ENCODE measurements at places on chromosomes 1 and 21.

- no peak for DNase-seq
Observed at GRCh38 chr1:193060406-193060805, 994 bp downstream of the RO60 start.

DNA sequence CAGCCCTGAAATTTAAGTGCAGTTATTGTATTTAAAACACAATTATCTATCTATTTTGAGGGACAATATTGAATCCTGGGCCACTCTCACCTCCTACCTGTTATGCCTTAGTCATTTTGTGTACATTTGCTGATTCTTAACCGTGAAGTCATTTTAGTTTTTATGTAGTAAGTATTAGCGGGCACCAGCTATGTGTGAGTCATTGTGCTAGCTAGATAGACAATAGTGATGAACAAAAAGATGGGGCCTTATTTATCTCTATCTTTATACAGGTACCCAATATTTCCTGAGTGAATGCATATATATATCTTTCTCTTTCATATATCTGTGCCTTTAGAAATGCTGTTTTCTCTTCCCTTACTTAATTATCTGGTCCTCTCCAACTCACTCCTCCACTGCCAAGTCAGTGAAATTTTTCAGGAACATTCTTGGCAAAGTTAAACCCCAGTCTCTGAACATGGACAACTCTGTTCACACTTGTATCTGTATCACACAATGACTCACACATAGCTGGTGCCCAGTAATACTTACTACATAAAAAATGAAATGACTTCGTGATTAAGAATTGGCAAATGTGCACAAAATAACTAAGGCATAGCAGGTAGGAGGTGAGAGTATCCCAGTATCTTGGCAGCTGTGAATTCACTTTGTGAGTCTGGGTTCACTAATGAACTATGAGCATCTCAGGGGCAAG, 166.0 kb upstream of the C8B start:
- no peak for DNase-seq

- DNase-seq, result no peak
Observed at GRCh38 chr1:160353223-160353622, 10.0 kb downstream of the NCSTN start.

- no peak for DNase-seq
Observed at GRCh38 chr1:24004132-24004531, 24.0 kb upstream of the SRSF10 start.

- no peak for DNase-seq
Observed at GRCh38 chr1:178784131-178784536, 59.1 kb downstream of the RALGPS2 start.

DNA sequence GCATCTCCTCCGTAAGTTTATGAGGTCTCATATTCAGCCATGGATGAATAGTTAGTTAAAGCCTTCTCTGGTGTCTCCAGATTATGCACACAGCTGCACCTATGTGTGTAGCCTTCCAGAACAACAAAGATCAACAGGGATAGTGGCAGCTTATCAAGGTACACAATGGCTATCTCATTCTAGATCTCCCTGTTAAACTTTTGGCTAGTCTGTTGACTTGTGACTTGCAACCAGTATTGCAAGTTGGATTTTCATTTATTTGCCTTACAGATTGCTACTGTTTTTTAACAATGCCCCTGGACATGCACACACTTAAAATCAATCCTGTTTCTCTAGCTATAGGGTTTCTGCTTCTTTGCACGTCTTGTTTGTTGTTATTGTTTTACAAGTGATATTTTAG, 363.2 kb downstream of the OMA1 start:
- no peak for DNase-seq

DNA sequence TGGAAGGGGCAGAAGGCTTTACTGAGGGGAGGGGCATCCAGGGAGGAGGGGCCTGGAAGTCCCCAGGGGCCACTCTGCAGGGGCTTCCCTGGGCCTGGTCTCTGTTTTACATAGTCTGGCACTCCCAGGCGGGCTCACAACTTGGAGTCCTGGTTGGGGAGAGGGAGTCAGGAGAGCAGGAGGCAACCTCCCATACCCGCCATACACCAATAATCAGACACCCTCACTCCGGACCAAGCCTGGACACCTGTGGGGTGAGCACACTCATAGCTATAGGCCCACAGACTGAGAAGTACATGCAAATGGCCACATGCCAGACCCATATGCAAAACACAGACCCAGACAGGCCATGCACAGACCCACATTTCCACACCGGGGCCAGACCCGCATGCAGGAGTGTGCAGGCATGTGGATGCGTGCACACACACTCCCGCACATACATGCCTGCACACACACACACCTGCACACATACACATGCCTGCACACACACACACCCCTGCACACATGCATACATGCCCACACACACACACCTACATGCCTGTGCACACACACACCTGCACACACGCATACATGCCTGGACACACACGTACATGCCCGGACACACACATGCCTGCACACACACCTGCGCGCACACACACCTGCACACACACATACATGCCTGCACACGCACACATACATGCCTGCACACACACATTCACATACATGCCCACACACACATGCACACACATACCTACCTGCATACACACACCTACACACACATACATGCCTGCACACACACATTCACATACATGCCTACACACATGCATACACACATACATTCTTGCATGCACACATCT, 89.5 kb upstream of the RUNX3 start:
- peak; percentile 85 for DNase-seq

DNA sequence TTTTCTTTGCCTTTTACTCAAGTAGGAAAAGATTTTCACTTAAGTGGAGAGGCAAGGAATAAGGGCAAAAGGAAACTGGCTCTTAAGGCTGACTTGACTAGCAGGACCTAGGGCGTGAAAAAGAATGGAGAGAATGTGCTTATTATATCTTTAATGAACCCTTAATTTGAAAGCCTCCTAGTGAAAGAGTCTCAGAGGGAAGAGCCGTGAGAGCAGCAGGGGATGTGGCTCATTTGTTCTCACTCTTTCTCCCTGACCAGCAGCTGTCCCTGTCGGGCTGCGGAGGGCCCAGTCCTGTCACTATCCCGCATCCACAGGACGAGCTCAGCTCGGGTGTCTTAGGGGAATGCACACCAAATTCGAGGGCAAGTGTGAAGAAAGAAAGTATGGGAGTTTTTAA, 180.1 kb downstream of the EDEM3 start:
- DNase-seq, result no peak

DNA sequence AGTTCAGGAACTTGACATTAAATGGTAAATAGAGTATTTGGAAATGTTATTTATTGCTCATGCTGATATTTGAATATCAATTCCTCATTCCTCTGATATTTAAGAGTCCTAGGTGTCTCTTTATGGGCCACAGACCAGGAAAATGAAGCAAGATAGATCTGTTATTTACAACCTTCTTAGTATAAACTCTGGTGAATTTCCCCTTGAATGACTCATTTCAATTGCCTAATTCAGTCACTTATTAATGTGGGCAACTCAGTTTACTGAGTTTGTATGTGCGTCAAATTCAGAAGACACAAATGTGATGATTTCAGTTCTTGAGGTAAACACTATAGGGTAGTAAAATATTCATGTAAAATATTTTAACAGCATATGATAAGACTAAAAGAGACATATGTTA, 1404.4 kb upstream of the PRMT6 start:
- DNase-seq, result no peak

- no peak for DNase-seq
Observed at GRCh38 chr1:9590945-9591668, 2.4 kb downstream of the TMEM201 start.

DNA sequence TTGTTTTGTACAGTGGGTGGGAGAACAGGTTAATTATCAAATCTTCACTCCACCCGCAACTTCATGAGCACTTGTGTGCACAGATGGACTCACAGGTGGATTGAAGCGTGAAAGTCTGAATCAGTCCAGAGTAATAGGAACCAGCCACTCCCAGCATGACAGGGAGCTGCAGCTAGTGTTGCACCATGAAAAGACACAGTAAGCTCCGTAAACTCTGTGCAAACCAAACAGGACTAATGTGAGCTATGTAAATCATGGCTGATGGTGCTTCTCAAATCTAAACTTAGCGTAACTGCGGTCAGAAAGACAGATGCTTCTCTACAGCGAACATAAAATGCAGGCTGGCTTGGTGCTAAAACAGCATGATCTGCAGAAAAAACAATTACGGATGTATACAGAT, 114.4 kb downstream of the CENPF start:
- DNase-seq, result no peak

- peak; percentile 5 for DNase-seq
Observed at GRCh38 chr1:41268154-41268770, 26.2 kb upstream of the SCMH1 start.

DNA sequence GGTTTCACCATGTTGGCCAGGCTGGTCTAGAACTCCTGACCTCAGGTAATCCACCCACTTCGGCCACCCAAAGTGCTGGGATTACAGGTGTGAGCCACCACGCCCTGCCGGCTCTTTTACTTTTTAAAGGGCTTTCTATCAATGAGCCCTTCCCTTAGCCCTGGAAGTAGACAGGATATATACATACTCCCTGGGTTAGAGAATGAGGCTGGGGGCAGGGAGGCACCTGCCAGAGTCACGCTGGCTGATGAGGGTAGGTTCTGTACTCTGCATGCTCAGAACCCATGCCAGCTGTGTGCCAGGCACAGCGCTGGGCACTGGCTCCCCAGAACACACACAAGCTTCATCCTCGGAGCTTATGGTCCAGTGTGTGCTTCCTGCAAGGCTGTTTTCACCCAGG, 113.6 kb upstream of the IPO9 start:
- DNase-seq, result no peak

DNA sequence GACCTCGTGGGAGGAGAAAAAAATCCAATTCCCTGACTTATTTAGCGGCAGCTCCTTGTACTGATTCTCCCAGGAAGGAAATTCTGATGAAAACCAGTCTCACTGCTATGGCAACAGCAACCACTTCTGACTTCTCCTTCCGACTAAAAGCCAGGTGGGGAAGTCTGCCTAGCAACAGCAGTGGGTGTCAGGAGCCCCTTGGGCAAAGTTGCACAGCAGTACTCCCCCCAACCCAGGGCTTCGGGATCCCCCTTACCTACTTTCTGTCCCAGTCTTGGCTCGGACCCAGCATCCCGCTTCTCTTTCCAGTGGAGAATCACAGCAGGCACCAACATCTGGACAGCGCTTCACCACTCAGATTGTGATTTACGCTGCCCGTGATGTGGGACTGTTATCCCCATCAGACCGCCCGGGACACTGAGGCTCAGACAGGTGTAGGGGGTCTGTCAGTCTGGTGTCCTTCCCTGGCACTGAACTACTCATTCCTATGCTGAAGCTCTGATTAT, 24.6 kb downstream of the NKAIN1 start:
- DNase-seq, result no peak

- DNase-seq, result no peak
Observed at GRCh38 chr1:161484613-161485012, 20.6 kb upstream of the FCGR2A start.

GRCh38 chr1:90820745-90821144, 103.6 kb upstream of the BARHL2 start:
- DNase-seq, result no peak

- DNase-seq, result no peak
Observed at GRCh38 chr1:247924868-247925267, at the start of gene OR2AJ1. TSS of gene OR2AJ1 (plus strand) at chr1:247924889. CDS start at chr1:247933769, 8,880 bp downstream.

- DNase-seq, result no peak
Observed at GRCh38 chr1:156414461-156415064, 45.6 kb downstream of the RHBG start.

DNA sequence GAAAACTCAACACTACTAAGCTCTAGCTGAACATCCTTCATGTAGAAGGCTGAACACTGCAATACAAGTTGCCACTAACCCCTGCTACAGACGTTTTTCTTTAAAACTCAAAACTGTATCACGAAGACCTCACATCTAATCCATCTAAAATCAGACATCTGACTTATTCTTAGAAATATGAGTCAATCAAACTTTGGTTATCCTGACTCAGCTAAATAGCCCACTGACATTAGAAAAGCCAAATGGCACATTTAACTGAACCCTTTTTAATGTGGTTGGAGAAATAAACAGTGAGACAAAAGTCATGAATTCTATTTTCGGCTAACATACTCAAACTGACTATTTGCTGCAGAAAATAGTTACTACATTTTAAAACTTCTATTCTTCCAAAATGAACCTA, 35.6 kb downstream of the WLS start:
- no peak for DNase-seq

DNA sequence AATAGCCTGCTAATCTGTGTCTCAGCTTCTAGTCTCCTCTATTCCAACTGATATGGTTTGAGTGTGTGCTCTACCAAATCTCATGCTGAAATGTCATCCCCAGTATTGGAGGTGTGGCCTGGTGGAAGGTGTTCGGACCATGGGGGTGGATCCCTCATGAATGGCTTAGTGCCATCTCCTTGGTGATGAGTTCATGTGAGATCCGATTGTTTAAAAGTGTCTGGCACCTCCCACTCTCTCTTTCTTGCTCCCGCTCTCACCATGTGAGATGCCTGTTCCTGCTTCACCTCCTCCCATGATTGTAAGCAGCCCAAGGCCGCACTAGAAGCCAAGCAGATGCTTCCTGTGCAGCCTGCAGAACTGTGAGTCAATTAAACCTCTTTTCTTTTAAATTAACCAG, 73.5 kb upstream of the CAMK1G start:
- DNase-seq, result no peak

DNA sequence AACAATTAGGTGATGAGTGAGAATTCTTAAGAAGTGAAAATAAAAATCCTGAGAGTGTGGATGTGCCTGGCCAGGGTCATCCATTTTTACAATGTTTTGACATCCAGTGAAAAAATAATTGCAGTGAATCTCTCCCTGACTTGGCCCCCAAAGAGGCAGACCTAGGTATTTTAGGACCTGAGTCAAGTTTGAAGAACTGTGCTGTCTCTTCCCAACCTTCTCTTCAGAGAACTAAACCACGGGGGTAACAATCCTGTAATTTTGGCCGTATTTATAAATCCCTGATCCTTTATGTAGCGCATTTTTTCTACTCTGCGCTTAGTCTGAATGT, 43.3 kb upstream of the PPP2R5A start:
- no peak for DNase-seq

GRCh38 chr1:201476670-201477344, 7.8 kb upstream of the PHLDA3 start:
- DNase-seq, result no peak

DNA sequence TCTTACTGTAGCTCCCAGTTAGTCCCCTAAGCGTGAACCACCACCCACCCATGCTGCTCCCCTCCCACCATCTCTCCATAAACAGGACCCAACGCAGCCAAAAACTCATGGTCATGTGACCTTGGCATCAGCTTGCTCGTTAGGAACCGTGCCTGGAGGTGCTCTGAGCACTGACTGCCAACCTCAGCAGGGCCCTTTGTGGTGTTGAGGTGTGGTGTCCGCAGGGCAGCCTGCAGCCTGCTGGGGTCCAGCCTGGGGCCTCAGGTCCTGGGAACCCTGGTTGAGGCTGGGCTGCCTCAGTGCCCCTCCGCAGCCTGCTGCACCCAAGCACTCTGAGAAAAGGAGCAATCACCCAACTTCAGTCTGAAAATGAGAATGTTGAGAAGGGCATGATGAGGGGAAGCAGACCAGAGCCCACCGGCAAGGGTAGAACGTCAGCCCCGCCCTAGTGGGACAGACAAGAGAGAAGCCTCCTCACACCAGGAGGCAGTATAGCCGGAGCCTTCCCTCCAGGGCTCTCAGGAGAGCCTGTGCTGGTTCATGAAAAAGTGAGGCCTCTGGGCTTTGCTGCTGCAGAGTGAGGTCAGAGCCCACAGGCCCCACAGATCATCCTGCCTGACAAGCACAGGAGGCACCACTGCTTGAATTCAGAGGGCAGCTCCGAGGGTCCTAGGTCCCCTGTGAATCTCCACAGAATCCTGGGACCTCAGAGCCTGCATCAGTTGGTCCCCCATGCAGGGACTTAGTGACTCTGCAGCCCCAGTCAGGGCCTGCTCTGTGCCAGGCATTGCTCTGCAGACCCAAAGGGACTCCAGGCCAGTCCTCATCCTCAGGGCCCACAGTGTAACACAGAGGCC, 4.9 kb upstream of the COL6A2 start:
- no peak for DNase-seq

- no peak for DNase-seq
Observed at GRCh38 chr1:168506204-168506819, 37.5 kb downstream of the XCL2 start.

Data from GM12864 (cell line).